IPS-NIHi11 (cell line): ENCODE measurements at places on chromosomes 16 and 17.
A peak's percentile ranks its signal among the peaks of the same experiment; 100 is the strongest.

GRCh38 chr16:89322321-89323119 is 105.0 kb downstream of the ZNF778 start:
- peak; percentile 83 for DNase-seq

DNA sequence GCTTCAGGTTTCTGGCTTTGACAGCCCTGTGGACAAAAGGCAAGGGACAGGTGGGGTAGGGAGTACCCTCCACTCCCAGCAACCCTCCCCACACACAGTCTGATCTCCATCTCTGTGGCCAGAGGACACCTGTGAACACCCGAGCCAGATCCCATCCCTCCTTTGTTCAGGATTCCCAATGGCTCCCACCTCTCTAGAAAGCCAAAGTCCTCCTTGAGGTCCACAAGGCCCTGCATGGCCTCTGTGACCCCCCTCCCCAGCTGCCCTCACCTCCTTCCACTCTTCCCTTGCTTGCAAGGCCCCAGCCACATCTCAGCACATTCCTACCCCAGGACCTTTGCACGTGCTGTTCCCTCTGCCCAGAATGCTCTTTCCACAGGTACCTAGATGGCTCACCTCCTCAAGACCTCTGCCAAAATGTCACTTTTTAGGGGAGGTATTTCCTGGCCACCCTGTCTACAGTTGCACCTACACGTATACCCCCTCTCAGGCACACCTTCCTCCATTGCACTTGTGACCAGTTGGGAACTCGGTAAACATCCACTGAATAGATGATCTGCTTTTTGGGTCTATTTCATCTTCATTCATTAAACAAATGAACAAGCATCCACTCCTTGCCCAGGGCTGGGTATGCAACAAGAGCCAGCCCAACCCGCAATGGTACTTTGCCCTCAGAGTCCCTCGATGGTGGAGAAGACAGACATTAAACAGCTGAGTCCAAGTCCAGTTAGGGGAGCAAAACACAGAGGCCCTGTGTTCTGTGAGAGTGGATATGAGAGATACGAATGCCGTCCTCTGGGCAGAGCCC is 107.0 kb downstream of the CRLF3 start:
- no peak for DNase-seq

- peak; percentile 60 for DNase-seq
Observed at GRCh38 chr17:81106716-81107115, 58.6 kb upstream of the PVALEF start.

DNA sequence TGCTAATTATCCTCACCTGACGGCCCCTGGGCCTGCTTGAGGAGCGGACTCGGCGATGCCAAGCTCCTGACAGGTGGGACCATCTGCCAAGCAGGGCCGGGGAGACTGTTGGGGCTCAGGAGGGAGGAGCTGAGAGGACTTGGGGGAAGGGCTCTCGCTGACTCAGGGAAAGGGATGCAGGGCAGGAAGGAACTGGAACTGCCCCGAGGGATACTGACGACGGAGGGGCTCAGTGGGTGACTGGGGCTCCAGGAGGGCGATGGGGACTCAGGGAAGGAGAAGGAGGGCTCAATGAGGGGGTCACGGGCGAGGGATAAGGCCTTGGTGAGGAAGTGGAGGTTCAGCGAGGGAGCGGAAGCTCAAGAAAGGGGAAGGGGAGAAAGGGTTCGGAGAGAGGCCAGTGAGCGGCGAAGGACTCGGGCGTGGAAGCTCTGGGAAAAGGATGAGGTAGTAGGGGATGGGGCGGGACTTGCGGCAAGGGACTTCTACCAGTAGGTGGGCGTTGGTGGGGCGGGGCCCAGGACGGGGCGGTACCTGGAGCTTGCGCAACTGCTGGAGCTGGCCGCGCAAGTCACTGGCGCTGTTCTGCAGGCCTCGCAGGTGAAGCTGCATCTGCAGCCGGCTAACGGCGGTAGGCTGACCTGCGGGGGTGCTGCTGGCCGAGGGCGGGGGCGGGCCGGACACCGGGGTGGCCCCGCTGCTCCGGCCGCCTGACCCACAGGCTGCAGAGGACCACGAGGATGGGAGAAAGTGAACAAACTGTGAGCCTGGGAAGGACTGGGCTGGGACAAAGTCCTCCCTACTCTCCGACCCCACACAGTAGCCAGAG is 46.5 kb downstream of the SRCIN1 start:
- peak; percentile 96 for DNase-seq

DNA sequence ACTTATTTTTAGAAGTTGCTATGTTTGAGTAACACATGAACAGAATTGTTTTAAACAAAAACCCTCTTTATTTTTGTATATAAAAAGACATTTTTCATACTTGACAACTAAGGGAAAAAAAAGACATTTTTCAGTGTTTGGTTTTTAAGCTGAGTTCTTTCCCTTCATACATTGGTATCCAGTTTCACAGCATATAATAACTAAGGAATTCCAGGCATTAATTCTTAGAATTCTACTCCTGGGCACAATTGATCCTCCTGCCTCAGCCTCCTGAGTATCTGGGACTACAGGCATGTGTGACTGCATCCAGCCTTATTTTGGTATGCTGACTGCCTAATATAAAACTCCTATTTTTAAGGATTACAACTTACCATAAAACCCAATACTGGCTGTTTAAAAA is 8.4 kb downstream of the FBXO47 start:
- DNase-seq = no peak

DNA sequence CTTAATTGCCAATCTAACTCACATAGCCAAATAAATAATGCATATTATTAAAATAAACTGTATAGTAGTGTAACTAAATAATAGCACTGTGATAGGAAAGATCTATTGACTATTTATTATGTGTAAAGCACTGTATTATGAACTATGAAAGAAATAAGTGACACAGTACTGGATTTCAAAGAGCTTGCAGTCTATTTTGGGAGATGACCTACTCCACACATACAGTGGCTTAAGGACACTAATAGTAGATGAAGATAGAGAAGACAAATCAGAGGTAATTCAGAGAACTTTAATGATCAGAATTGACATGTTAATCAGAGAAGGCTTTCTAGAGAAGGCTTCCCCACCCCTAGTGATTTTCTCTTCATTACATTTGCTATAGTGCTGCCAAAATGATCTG is 14.6 kb downstream of the LASP1NB start:
- no peak for DNase-seq
